ENCODE measurements at places on chromosomes 1 and 21.
A peak's percentile ranks its signal among the peaks of the same experiment; 100 is the strongest.

DNA sequence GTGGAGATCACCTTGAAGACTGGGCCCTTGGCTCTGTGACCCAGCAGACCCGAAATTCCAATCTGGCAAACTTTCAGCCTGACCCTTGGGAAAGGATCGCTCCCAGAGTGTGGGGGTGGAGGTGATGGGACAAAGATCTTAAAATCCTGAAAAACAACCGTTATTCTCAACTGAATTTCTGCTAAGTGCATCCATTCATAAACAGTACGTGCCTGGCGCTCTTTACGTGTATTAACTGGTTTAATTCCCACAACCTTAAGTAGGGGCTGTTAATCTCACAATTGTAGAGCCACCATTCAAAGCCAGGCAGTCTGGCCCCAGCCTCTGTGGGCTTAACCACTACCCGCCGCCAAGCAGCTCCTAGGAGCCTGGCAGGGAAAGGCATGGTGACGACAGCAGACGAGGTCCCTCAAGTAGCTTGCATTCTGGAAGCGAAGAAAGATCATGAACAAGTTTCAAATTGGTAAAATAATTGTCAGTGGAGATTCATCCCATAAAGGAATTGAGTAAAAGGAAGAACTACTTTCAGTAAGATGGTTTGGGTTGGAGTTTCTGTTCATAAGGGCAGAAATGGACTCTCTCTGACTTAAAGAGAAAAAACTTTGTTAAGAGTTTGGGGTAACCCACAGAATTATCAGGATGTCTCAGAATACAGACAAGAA lies 11.4 kb upstream of the RGS16 start:
- DNase-seq: no peak

- no peak for DNase-seq
Observed at GRCh38 chr1:206757524-206758266, 12.9 kb upstream of the IL19 start.

GRCh38 chr1:154998818-154999570 lies 3.6 kb upstream of the ZBTB7B start:
- peak; percentile 48 for DNase-seq

DNA sequence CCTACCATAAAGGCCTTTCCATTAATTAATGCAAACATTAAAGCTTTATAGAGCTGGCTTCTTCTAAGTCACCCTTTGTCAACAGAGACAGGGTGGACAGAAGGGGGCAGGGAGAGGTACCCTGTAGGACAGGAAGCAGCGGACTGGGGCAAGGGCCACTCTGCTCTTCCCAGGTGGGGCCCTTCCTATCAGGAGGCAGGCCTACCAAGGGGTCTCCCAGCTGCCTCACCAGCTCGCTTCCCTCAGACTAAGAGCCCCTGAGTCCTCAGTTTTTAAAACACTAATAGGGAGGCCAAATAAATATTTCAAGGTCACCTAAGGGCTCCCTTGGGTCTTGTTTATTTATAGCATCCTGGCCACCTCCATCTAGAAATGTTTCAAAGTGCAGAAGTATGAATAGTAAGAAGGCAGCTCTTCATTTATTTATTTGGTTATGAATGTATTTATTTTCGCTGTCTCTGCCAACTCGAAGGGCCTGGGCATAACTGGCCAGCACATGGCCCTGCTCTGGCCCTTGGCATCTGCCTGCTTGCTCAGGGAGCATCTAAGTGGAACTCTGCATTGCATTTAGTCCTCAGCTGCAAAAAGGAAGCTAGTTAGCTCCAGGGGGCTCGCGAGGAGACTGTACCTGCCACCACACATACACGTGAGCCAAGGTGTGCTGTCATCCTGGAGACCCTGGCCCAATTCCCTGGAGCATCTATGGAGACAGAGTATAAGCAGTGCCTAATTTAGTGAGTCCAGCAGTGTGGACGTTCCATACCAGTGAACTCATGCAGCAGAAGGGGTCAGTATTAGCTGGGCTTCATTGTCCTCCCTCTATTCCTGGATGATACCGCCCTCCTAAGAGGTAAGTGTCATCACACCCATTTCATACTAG lies 395.1 kb upstream of the VAMP3 start:
- no peak for DNase-seq

DNA sequence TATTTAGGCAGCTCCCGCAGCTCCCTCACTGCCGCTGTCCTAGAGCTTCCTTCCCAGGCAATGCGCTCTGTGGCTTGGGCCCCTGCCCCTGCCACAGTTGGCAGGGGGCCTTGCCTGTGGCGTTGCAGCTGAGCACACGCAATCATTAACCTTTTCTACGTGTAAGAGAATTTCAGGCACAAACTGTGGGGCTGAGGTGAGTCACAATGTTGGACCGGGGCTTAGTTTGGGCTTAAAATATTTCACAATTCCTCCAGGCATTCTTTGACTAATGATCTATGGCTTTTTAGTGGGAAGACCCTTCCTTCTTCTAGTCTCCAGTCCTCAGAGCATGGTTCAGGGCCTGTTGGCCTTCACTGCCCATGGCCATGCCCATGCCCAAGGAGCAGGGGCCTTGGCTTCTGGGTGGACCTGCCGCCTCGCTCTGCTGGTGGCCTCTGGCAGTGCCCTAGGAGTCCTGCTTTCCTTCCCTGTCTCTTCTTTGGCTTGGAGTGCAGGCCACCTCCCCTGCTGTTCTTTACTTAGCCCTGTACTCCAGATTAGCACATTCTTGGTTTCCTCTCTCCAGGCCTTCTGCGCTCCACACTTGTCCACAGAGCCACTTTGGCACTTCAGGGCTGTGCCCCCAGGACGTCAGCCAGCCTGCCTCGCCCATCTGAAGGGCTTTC lies 39.2 kb downstream of the MAPKAPK2 start:
- DNase-seq: no peak

GRCh38 chr1:151372058-151372934 lies at the start of gene SELENBP1:
SELENBP1 (minus strand) TSS chr1:151372705; CDS start chr1:151372641, 64 bp downstream.
- no peak for DNase-seq

DNA sequence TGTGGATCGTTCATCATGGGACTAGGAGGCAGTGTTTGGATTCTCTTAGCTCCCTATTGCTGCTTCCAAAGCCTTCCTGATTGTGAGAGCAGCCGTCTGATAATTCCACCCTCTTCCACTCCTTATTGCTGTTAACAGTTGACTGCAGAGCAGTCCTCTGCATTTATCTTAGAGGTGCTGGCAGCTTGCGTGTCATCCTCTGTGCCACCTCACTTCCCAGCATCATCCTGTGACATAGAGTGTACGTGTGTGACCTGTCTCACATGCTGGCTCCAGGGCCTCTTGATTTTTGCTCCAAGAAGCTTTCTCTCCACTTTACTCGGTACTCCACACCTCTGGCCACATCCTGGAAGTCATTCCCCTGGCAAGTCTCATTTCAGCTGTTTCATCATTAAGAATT lies 53.0 kb upstream of the DYNLT5 start:
- no peak for DNase-seq

DNA sequence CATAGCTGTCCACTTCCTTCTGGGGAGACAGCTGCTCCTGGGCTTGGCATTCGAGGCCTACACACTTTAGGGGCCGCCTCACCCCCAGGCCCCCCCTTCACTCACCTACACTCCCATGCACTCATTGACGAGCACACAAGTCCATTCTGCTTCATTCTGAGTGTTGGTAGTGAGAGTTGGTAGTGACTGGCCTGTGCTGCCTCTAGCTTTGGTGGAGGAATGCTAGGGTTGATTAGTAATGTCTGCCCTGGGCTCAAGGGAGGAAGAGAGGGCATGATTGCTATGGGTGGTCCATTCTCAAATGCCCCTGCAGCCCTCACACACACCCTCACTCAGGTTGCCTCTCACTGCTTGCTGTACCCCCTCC lies 30.4 kb downstream of the TRIM11 start:
- DNase-seq: no peak

GRCh38 chr1:68347415-68347814 lies 102.3 kb downstream of the RPE65 start:
- DNase-seq: no peak

DNA sequence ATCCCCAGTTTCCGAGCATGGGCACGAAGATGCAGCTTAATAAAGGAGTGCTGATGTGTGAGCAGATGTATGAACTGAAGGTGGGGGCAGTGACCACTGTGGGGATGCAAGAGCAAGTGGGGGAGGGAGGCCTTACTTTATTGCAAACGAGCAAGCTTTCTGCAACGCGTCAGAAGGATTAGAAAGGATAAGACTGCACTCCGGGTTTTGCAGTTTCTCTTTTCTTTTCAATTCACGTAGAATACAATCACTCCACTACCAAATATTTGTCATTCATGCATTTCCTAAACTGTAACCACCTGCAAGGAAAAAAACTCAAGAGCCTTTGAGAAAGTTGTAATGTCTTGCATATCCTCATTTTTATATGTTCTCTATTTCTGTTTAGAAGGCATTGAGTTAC lies 4.3 kb upstream of the OR2C3 start:
- DNase-seq: no peak

DNA sequence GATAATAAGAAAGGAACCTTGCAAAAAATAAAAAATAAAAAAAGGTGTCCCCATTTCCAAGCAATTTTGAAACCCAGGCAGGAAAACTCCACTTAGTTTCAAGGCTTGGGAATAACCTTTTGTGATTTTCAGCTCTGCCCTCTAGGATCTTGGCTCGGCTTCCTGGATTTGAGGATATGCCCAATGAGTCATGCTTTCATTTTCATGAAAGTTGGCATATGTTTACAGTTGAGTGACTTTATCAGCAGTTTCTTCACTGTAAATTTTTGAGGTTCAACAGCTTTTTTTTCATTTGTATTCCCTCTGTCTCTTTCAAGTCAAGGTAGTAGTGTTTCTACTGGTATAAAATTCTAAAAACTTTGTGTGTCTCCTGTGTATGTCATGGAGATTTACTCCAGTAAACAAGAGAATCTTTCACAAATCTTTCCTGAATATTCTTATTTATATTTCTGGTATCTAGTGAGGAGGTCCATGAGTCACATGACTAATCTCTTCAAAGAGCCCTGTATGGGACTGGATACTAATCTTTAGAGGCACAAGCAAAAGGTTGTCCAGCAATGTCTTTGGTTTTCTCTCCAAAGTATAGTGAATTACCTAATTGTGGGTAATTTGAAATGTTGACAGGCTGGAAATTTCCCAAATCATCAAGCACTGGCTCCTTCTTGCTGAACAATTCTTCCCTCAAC lies 335.3 kb downstream of the BRINP2 start:
- no peak for DNase-seq

GRCh38 chr21:27480841-27481261 lies 514.0 kb upstream of the ADAMTS5 start:
- no peak for DNase-seq

DNA sequence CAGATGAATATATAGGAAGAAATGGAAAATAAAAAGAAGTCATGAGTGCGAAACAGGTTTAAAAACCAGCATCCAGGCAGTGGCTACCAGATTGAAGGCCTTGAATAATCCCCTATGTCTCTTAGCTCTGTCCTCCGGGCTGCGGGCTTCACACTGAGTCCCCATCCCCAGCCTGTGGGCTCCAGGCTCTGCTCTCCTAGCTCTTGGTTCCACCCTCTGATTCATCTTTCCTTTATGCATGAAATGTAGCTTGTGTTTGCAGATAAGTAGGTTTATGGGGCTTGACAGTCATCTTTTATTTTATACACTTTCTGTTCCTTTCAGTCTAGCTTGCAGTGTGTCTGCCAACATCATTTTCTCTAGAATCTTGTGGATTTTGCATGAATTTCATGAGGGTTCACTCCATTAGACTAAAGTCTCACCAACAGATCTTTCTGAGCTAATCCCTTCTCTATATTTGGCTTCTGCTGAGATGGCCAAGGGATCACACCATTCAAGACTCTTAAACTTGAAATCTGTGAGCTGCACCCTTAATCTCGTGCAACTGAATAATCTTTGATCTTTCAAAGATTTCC lies 174.5 kb downstream of the PLPPR4 start:
- no peak for DNase-seq

DNA sequence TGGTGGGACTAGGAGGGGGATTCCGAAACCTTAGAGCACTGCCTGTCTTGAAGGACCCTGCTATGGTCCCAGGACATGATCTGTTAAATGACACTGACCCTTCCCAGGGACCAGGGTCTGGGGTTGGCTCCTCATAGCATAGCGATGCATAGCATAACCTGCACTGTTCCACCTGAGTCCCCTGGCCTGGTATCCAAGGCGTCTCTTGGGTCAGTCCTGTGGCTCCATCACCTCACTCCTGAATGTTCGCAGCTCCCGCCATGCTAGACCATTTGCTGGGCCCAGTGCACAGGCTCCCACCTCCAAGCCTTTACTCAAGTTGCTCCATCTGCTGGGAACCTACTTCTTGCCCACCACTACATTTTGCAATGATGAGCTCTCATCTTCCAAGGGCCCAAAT lies 39.0 kb upstream of the MAGOH start:
- DNase-seq: no peak

GRCh38 chr1:154157520-154158306 lies 2.8 kb upstream of the NUP210L start:
- peak; percentile 48 for DNase-seq

GRCh38 chr1:167915569-167915968 lies 1.6 kb upstream of the ADCY10 start:
- DNase-seq: no peak

GRCh38 chr1:46394108-46394871 lies at the start of gene FAAH:
FAAH (plus strand) TSS chr1:46394317; CDS start chr1:46394349, 32 bp downstream.
- DNase-seq: peak; percentile 26

- DNase-seq: no peak
Observed at GRCh38 chr1:224718470-224719053, 102.4 kb downstream of the CNIH3 start.

DNA sequence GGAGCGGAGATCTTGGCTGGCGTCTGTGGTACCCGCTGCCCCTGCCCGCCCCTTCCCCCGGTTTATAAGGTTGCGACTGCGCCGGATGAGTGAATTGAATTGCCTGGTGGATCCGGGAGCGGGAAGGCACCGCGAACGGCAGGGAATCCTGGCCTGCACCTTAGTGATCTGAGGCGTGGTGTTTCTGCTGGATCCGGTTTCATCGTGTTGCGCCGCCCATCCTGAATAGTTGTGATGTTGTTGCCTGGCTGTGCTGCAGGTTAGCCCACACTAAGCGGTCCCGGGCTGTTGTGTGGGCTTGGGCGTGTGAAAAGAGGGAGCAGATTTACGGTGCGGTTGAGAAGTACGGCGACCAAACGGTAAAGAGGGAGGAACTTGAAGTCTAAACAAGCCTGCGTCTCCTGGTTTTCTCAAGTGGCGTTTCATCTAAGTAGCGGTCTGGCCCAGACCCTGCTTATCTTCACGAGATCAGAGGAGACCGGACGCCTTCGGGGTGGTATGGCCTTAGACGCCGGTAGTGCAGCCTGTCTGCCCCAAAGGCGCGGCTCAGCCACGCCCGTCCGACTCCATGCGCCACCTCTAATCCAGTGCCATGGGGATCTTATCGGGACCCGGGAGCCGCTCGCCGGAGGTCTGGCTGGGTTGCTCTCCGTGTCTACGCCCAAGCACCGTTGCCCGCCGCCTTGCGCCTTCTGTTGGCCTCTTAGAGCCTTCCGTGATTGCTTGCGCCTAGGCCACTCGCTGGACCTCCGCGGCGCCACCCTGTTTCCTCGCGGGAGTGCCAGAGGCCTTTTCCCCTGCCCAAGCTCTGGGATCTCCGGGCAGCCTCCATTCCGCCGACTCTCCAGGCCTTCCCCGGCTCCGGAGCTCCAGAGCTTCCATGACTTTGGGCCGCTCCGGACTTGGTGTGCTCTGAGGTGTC lies 87.5 kb upstream of the RHOU start:
- DNase-seq: peak; percentile 36

DNA sequence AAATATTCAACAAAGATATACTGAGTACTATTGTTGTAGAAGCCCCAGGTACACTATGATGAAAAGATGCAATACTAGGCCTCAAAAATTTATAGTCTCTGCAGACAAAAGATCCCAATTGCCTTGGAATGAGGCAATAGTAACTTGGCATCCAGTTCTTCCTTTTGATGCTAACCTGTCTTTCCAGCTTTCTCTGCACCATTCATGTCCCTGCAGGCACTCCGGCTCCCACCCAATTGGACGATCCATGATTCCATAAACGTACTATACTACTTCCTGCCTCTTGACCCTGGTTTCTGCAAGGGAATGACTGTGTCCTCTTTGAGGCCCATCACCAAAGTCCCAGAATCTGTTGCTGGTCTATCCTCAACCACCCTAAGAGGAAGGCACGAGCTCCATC lies 8.0 kb upstream of the TAGLN2 start:
- no peak for DNase-seq
